Left hindlimb (tissue), 1 donor: ENCODE measurements at places on chromosomes 13 and 19.
A peak's percentile ranks its signal among the peaks of the same experiment; 100 is the strongest.

DNA sequence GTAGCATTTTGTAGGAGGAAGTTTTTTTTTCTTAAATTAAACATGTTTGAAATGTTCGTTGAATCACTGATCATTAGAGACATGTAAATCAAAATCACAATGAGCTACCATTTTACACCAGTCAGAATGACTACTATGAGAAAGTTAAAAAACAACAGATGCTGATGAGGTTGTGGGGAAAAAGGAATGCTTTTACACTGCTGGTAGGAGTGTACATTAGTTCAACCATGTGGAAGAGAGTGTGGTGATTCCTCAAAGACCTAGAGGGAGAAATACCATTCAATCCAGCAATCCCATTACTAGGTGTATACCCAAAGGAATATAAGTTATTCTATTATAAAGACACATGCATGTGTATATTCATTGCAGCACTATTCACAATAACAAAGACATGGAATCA lies 122.0 kb upstream of the ARGLU1 start:
- no peak for DNase-seq

GRCh38 chr19:27828829-27829228 lies 1384.1 kb downstream of the UQCRFS1 start:
- DNase-seq = no peak

- DNase-seq = no peak
Observed at GRCh38 chr19:30513082-30513411, 140.9 kb downstream of the ZNF536 start.

DNA sequence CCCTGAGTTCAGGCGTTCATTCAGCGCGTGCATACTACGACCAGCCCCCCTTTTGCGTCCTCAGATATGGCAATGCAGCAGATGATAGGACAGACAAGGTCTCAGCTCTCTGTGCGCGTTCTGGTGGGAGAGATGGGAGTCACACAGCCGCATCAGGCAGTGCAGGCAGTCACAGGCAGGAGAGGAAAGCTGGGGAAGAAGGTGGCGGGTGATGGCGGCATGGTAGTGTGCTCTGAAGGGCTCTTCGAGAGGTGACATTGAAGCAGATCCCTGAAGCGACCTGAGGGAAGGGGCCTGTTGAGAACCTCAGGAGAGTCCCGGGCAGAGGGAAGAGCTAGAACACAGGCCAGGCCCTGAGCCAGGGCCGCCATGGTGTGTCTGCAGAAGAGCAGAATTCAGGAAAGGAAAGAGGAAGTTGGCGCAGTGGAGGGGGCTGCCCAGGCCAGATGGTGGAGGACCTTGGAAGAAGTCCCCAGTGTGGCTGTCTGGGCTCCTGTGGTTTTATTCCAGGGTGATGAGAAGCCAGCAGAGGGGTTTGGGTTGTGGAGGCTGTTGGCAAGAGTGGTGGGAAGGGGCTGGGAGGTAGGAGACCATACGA lies 3.5 kb downstream of the USF2 start:
- DNase-seq = no peak

- no peak for DNase-seq
Observed at GRCh38 chr13:34207334-34207733, 389.4 kb downstream of the RFC3 start.

GRCh38 chr19:48239120-48239519 lies 16.6 kb downstream of the CARD8 start:
- no peak for DNase-seq

DNA sequence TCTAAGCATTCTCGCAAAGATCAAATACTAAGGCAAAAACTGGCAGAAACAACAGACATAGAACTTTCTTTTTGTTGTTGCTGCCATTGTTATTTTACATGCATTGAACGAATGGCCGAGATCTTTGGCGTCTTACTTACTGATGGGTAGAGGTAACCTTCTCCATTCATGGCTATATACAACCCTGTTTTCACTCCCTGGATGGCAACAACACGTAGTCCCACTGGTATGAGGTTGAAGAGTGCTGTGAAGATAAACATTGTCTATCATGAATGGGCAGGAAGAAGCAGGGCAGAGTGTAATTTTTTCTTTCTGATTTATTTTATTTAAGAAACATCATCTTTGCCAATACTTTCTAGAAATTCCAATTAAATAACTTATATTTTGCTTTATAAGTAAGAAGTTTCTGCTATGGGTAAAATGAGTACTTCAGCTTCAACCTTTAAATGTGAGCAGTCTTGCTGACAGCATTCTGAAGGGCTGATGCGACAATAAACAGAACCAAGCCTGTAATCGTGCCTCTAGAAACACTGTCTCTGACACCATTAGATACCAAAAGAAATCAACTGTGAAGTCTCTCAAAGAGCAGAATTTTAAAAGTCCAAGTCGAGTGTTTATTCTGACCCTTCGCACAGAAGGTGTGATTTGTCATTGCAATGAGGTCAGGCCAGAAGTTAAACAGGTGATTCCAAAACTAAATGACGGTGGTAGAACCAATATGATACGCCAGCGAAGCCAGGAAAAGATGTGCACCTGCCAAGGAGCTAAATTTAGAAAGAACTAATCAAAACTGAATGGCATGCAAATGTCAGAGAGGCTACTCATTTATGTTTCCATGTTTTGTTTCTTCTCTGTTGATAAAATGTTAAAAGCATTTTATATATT lies 416.4 kb downstream of the ITGBL1 start:
- no peak for DNase-seq

DNA sequence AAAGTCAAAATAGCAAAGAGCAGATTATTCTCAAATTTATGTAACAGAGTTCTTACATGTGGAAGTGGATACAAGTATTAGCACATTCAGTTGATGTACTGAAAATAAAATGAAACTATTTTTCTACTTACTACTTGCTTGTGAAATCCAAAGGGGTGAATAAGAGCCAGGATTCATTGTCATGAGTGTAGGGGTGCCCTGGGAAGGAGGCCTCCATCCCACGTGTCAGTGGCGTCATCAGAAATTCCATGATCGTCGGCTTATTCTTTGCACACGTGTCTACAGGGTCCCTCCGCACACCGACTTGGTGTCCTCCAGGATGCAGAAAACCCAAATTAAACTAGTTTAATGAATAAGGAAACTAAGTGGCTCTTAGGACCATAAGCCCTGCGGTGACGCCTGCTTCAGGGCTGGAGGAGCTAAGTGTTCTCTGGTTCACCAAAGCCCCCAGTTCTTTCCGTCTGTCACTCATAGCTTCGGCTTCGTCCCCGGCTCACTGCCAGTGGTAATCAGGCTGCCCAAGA lies 55.5 kb downstream of the IRS2 start:
- DNase-seq = no peak

GRCh38 chr13:111216166-111216960 lies 101.3 kb downstream of the ARHGEF7 start:
- no peak for DNase-seq

- no peak for DNase-seq
Observed at GRCh38 chr19:38644719-38645118, 2.7 kb upstream of the ACTN4 start.

GRCh38 chr13:27822873-27823311 lies 30.6 kb downstream of the GSX1 start:
- no peak for DNase-seq

DNA sequence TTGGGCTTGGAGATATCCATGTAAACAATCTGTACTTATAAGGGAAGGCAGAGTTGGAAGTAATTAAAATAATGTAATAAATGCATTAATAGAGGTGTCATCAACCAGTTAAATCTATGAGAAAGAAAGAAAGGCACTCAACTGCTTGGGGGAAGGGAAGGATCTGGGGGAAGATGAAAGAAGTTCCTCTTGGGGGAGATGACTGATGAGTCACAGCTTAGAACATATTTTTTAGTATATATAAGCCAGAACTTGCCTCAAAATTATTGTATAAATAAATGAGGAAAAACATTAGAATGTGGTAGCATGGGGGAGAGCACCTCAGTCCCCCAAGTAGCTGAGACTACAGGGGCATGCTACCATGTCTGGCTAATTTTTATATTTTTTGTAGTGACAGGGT lies 205.8 kb downstream of the GGACT start:
- DNase-seq = no peak

DNA sequence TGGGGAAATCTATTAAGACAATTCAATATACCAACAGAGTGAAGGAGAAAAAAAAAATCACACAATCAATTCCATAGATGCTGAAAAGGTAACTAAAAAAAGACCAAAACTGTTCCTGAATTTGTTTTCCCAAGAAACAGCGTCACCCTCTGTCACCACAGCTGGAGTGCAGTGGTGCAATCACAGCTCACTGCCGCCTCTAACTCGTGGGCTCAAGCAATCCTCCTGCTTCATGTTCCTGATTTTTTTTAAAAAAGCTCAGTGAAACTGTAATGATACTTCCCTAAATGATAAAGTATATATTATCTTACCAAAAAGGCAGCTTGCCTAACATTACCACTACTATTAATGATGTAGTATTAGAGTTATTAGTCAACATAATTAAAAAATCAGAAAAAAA lies 19.6 kb upstream of the ZFP14 start:
- no peak for DNase-seq

GRCh38 chr19:38362076-38362945 lies 12.1 kb upstream of the PSMD8 start:
- peak; percentile 64 for DNase-seq

DNA sequence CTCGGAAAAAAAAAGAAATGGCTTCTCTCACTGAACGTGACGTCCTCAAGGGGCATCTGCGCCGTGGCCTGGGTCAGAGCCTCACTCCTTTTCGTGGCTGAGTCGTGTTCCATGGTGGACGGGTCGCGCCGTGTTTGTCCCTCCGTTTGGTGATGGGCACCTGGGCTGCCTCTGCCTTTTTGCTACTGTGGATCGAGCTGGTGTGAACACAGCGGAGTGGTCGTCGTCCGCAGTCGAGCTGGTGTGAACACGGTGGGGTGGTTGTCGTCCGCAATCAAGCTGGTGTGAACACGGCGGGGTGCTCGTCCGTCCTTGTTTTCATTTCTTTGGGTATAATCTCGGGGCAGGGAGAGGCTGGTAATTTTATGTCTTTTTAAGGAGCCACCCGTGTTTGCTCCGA lies 11.6 kb downstream of the HCN2 start:
- DNase-seq = no peak

DNA sequence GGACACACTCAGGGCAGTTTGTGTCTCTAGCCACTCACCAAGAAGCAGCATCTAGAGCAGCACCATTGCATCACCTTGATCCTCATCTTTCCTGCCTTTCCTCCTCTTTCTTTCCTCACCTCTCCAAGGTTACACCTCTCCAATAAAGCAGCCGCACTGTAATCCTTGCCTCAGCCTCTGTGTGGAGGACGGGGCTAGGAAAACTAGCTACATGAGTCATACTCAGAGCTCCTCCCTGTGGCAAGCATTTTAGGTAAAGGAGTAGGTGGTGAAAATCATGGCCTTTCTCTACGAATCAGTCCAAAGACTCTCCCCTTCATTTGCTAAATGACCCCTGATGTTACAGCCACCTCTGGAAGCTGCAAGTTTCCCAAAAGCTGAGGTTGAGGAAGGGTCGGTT lies 108.9 kb downstream of the DNAJC15 start:
- no peak for DNase-seq

DNA sequence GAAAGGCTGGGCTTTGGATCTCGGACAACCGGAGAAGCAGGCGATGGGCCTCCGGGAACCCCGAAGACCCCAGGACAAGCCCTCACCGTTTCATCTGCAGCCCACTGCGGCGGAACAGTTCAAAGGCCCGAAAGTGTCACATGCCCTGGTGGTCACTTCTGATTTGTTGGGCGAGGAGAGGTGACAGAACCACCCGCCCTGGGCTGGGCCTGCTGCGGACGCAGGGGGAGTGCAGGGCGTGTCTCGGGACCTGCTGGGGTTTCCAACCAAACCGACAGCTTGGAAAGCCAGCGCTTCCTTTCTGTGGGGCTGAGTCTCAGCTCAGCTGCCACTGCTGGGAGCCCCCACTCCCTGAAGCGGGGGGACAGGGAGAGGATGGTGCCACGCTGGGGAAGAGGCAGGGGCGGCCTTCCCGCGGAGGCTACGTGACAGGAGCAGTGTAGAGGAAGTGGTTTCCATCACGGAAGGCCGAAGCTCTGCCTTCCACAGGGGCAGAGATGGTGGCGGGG lies 22.8 kb upstream of the ZBTB7A start:
- no peak for DNase-seq

GRCh38 chr19:50039968-50040367 lies 14.2 kb downstream of the ZNF473 start:
- no peak for DNase-seq

GRCh38 chr13:90511903-90512302 lies 835.6 kb upstream of the MIR17HG start:
- no peak for DNase-seq

- DNase-seq = no peak
Observed at GRCh38 chr13:112582263-112582662, 5.7 kb downstream of the TUBGCP3 start.

DNA sequence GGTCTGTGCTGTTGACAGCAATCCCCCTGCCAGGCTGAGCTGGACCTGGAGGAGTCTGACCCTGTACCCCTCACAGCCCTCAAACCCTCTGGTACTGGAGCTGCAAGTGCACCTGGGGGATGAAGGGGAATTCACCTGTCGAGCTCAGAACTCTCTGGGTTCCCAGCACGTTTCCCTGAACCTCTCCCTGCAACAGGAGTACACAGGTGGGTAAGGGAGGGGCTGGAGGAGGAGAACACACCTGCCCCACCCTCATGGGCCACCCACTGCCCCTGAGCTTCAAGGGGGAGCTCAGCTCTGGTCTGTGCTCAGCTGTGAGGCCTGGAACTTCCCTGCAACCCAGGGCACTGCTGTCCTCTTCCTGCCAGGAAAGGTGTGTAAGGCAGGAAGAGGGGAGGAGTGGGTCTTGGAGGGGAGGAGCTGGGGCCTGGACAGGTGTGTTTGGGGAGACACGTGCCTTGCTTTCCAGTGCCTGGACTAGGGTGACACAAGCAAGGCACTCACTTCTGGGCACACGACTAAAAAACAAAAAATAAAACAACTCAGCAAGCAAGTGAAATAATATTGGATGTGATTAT lies 3.9 kb downstream of the SIGLEC7 start:
- no peak for DNase-seq

DNA sequence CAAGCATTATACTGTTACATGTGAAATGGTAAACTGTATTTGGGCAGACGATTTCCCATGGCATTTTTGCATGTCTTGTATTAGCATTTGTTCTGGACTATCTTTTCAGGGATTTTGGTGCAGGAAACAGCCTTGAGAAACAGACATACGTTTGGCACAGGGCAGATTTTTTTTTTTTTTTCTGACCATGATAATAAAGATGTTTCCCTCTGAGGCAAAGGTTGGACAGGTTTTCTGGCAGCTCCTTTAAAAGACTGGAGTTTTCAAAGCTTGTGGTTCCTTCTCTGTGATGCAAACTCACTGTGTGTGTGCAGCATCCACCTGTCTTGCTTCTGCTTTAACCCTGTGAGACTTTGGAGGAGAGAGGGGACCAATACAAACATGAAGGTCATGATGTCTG lies 63.0 kb downstream of the NBEA start:
- no peak for DNase-seq
